Aorta (tissue), 5 donors: ENCODE measurements at places on chromosomes 3 and 15.

DNA sequence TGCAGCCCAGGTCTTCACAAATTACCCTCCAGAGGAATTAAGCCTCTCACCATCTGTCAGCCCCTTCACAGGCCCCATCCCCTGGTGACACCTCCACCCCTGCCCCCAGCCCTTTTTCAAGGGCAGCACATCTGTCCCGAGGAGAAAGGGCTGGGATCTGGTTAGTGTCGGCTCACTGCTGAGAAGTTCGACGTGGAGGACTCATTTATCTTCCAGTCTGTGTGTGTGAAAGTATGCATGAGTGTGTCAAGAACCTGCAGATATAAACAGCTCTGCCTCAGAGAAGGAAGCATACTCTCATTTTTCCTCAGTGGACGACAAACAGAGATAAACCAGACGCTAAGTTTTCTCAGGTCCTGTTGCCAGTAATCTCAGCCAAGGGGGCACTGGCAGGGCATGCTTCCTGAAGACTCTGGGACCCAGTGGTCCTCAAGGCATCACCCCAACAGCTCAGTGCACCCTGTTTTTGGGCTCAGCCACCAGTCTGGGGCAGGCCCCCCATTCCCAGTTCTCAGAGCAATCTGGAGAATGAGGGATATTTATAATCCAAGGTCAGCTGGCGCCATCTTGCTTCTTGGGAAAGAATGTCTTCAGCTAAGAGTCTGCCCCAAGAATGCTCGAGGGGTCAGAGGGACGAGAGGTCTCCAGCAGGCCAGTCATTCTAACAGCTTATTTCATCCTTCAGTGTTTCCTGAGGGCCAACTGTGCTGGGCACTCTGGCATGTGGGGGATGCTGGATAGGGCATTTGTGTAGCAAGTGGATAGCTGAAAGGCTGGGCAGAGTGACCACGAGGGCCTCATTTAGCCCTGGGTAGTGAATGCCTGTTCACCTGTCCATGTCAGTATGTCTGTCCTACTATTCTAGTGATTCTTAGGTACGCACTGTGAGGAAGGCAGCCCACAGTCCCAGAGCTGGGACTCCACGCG is 73.6 kb downstream of the ADCY5 start:
- DNase-seq, result no peak

GRCh38 chr3:56347219-56347871 is 120.9 kb downstream of the ERC2 start:
- no peak for DNase-seq

DNA sequence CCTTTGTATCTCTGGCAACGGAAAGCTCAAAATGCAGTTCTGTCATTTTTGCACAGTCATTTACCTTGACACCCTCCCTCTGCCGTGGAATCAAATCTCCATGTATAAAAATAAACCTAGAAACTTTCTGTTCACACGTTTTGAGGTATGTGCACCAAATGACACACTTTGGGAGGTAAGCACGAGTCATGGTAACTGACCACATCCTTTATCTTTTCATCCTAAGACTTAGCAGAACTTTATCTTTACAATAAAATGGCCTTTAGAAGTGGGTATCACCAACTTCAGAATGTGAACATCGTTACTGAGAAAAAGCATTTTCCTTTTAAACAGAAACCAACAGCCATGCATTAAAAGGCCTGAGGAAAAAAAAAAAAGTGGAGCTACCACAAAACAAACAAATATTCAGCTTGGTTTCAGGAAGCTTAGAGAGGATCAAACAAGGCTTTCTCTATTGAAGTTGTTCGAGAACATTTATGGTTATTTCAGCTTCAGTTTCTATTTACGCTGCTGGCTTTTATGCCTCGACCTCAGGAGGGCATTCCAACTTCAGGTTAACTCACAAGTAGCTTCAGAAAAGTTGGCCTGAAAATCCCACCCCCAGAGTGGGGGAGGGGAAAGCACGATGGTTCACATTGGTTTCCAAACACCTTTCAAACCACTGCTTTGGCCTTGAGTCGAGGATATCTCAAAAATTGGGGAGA is 171.1 kb upstream of the ICE2 start:
- no peak for DNase-seq

DNA sequence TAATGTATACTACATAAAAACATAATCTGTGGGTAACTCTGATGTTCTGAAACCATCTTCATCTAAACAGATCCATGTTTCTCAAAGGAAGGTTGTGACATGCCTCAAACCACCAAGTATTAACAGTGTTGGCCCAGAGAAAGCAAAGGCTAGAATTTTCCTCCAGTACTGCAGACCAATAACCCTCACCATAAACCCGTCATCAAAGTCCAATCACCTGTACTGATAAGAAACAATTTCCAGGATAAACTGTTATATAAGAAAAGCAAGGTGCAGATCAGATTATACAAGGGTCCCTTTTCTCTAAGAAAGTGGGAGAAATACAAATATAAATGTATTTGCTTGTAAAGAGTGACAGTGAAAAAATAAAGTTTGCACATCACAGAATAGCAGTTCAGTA is 32.3 kb downstream of the TBC1D2B start:
- DNase-seq, result no peak

DNA sequence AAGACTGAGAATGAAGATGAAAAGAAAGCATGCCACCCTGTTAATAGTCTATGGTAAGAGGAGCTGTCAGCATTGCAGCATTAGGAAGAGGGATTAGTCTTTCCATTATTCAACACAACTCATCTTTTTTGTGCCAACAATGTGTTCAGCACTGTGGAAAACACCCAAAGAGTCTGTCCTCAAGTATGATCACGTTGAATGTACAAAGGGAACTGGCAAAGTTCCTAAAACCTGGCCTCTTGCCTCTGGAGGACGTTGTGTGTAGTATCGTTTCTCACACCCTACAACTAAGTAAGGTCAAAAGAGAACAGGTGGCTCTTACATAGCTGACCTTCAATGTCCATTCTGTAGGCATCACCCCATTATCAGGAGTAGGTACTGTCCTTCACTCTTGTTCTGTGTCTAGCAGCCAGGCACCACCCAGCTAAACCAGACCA is 147.9 kb upstream of the THBS1 start:
- no peak for DNase-seq

GRCh38 chr3:191492601-191493000 is 31.6 kb downstream of the PYDC2 start:
- DNase-seq, result no peak
